Transverse colon (tissue), 4 donors: ENCODE measurements at places on chromosomes 12 and 14. TPM values are rescaled to one million over a fixed set of nuclear protein-coding genes. Genes with fewer than 3 reads are reported as not detected.

DNA sequence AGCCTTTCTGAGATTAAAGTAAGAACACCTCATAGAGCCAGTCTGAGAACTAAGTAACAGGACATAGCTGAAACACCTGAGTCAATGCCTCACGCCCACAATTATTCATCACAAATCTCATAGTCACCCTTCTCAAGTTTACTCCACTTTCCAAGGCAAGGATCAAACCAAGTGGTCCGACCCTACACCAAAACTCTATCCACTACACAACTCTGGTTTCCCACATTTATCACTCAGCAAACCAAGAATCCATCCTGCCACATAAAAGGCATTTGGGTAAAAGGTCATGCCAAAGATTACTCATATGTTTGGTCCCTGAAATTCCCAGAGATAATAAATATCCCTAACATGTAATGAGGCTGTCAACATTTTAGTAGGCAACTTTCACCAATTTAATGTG, 144.1 kb downstream of the RPAP3 start:
- no peak for DNase-seq

- no peak for DNase-seq
These were observed 188.2 kb upstream of the DDHD1 start for GRCh38 chr14:53341324-53341723.

DNA sequence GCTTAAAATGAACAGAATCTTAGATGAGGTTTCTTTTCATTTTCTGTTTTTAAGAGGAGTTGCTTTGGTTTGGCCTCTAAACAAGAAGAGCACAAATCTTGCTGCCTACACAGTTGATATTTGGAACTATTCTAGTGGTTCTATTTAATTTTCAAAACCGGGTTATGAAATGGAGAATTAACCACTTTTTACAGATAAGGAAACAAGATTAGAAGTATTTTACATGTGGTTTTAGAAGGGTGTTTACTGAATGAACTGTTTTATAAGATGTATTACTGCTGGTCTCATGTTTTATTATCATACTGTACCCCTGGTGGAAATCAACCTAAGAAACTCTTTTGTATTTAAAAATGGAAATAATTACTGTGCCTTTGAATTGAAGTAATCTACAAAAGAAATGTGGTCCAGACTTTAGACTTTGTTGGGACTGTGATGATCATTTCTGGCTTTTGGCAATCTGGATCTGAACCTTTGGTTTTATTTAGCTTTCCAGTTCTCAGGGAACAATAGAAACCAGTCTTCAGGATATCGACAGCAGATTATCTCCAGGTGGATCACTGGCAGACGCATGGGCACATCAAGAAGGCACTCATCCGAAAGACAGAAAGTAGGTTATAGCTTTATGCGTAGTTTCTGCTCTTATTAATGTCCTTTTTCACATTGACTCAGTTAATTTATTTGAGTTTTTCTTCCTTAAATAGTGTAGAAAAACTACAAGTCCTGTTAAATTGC, 43.2 kb downstream of the TBK1 start:
- DNase-seq: no peak

GRCh38 chr12:123435636-123436016, 858 bp downstream of the RILPL2 start:
- DNase-seq: no peak

GRCh38 chr12:121111684-121112083, 21.0 kb upstream of the P2RX7 start:
- DNase-seq: no peak

GRCh38 chr12:131074221-131075083, 120.7 kb downstream of the ADGRD1 start:
- no peak for DNase-seq

SMCO2 gene
- total RNA-seq: not detected

ZBTB42 gene
- 6.6 TPM for total RNA-seq

KLRG1 gene
- not detected for total RNA-seq

VWF gene
- total RNA-seq: 51.6 TPM
